ENCODE measurements at places on chromosomes 3 and 15.

- peak; percentile 66 for DNase-seq
Observed at GRCh38 chr3:118884748-118885206, 149.9 kb downstream of the IGSF11 start.

GRCh38 chr3:101722394-101723173, 1.8 kb upstream of the CEP97 start:
- no peak for DNase-seq

DNA sequence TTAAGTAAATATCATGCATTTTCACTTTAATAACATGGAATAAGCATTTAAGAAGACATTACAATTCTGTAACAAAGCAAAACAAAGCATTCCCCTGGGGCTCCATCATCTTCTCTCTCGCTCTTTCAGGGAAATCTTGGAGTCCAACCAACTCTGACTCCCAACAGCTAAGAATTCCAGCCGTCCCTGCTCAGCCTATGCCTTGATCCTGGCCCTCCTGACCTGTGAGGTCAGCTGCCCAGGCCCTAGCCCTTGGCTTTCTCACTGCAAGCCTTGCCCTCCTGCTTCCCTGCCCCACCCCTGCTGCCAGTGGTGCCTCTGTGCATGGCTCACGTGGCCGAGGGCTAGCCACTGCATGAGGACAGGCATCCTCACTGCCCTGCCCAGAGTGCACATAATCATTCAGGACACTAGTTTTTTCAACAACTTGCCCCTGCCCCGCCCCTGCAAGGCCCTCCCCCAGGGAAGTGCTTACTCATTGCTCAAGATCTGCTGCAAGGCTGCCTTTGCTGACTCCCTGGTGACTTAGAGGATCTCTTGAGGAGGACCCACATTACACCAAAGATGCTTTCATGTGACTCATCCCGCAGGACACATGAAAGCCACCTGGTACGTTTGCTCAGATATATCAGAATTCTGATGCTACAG, 37.6 kb downstream of the MTMR10 start:
- DNase-seq, result no peak

DNA sequence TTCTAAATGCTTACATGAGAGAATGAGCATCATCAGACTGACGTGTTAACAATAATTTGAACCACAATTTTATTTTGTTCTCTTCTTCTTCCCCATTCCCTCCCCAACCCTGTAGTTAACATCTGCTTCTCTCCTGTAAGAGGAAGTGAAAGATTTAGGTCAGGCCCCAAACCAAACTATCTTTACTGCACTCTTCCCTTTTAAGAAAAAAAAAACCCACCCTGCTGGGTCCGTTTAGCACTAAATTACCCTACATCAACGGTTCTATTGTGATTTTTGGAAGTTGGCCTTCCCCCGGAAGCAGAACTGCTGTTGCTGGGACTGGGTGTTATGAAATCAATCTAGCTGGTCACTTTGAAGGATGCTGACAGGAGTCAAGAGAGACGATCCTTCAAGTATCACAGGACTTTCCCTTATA, 49.4 kb downstream of the NFKBIZ start:
- DNase-seq, result no peak

DNA sequence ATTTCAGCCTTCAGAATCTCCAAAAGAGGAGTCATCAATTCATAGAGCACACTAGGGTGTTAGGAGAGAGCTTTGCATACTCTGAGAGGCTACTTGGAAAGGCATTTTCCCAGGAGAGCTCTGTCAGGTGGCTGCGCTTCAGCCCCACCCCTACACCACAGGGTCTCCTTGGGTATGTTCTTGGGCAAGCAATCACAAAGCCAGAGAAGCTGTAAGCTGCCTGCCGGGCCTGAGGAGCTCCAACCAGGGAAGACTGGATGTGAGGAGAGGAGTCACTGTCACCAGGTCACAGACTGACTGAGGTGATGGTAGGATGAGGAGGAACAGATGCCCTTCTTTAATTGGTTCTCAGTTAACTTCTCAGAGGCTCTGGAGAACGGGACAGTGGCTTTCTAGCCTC, 9.8 kb upstream of the RPSA start:
- DNase-seq, result no peak

- DNase-seq, result no peak
Observed at GRCh38 chr3:168532135-168532534, 436.4 kb upstream of the GOLIM4 start.

DNA sequence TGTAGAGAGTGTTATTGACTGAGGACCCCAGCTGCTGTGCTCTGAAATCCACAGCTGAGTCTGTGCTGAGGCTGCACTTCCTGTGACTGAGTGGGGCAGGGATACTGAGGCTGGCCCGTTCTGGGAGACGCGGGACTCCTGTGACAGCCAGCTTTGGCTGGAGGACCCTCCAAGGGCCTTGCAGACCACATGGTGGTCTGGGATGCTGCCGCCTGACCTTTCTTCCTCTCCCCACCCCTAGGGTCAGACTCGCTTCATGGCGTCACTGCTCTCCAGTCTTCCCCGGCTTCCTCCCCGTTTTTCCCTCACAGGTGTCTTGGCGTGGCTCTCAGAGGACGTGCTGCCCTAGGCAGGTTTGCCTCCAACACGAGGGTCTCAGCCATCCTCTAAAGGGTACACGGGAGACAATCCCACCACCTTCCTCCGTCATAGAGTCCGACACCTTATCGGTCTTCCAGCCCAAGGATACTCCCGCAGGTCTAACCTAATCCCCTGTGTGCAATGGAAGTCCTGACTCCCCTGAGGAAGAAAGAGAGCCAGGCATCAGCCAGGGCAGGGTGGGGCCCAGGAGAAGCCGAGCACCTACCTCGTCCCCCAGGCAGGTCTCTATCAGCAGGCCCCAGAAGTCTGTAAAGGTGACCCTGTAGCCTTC, 19.9 kb upstream of the EHD4 start:
- DNase-seq, result no peak

- DNase-seq, result no peak
Observed at GRCh38 chr15:31489281-31489680, 162.6 kb downstream of the KLF13 start.

Measured in stimulated activated CD8-positive, alpha-beta memory T cell treated with anti-CD3 and anti-CD28 coated beads, Interleukin-15, amount 100 ng/mL, for 1 hour (primary cell).